Airway epithelial cell (primary cell): ENCODE measurements at places on chromosomes 5 and 9. TPM values are rescaled to one million over a fixed set of nuclear protein-coding genes. Genes with fewer than 3 reads are reported as not detected.

UBE2QL1 gene
- not detected in 2 replicates for total RNA-seq

JADE2 gene
- total RNA-seq, result 29.9 and 51.5 TPM in 2 replicates

CKS2 gene
- 194 and 350 TPM in 2 replicates for total RNA-seq

NKD2 gene
- 0.09 and 0.42 TPM in 2 replicates for total RNA-seq

INSL4 gene
- total RNA-seq, result 1.0 TPM in 1 of 2 replicates, not detected in the other

RNF183 gene
- 0.21 TPM in 1 of 2 replicates, not detected in the other for total RNA-seq

EGFL7 gene
- 27.7 and 28.8 TPM in 2 replicates for total RNA-seq

PTGES gene
- 39.3 and 40.9 TPM in 2 replicates for total RNA-seq

DYNC2I2 gene
- 103 and 105 TPM in 2 replicates for total RNA-seq

HAPLN1 gene
- not detected in 2 replicates for total RNA-seq

GPR151 gene
- not detected in 2 replicates for total RNA-seq

PCDHB2 gene
- total RNA-seq, result 0.14 TPM in 1 of 2 replicates, not detected in the other

TSPAN17 gene
- total RNA-seq, result 30.5 and 37.2 TPM in 2 replicates

SPARC gene
- 129 and 176 TPM in 2 replicates for total RNA-seq

OR2S2 gene
- total RNA-seq, result not detected in 2 replicates

FGFR4 gene
- 1.3 and 2.1 TPM in 2 replicates for total RNA-seq

GGTA1 gene
- 0.14 TPM in 1 of 2 replicates, not detected in the other for total RNA-seq

CCNB1 gene
- 153 and 171 TPM in 2 replicates for total RNA-seq

CHSY3 gene
- total RNA-seq, result 0.56 and 0.65 TPM in 2 replicates

SPATA31D1 gene
- total RNA-seq, result not detected in 2 replicates

ABO gene
- total RNA-seq, result 0.42 and 0.71 TPM in 2 replicates

DMAC1 gene
- 12.1 and 15.7 TPM in 2 replicates for total RNA-seq

TSSK1B gene
- 0.14 and 0.37 TPM in 2 replicates for total RNA-seq

EQTN gene
- total RNA-seq, result 0.78 TPM in 1 of 2 replicates, not detected in the other

NEURL1B gene
- 4.6 and 8.3 TPM in 2 replicates for total RNA-seq

GDA gene
- 0.21 and 0.33 TPM in 2 replicates for total RNA-seq

JAKMIP2 gene
- total RNA-seq, result 0.14 TPM in 2 replicates

TMEM232 gene
- 0.19 and 0.28 TPM in 2 replicates for total RNA-seq

SLC36A2 gene
- not detected in 2 replicates for total RNA-seq

PAEP gene
- not detected in 2 replicates for total RNA-seq

SEMA4D gene
- total RNA-seq, result 3.4 and 5.2 TPM in 2 replicates

LRRC19 gene
- total RNA-seq, result not detected in 2 replicates

OR1J2 gene
- not detected in 2 replicates for total RNA-seq

CARD9 gene
- total RNA-seq, result under 0.01 and 0.21 TPM in 2 replicates

ITK gene
- total RNA-seq, result not detected in 2 replicates

IFNA2 gene
- total RNA-seq, result not detected in 2 replicates

PRLR gene
- 0.05 TPM in 1 of 2 replicates, not detected in the other for total RNA-seq

ALDH7A1 gene
- total RNA-seq, result 36.2 and 52.1 TPM in 2 replicates

MYOT gene
- total RNA-seq, result not detected in 2 replicates

PKD2L2 gene
- total RNA-seq, result not detected in 2 replicates

PCDHA12 gene
- not detected in 2 replicates for total RNA-seq
